Urinary bladder (tissue), 4 donors: ENCODE measurements at places on chromosomes 3 and 15.

GRCh38 chr15:65305150-65305758, 777 bp downstream of the RNU5B-1 start:
- DNase-seq = no peak

GRCh38 chr3:124119056-124119716, 127.3 kb upstream of the ROPN1 start:
- DNase-seq = no peak

GRCh38 chr3:25472731-25473130, 44.7 kb downstream of the RARB start:
- no peak for DNase-seq

- DNase-seq = no peak
Measured at GRCh38 chr15:82314769-82315518, 34.3 kb downstream of the GOLGA6L10 start.

DNA sequence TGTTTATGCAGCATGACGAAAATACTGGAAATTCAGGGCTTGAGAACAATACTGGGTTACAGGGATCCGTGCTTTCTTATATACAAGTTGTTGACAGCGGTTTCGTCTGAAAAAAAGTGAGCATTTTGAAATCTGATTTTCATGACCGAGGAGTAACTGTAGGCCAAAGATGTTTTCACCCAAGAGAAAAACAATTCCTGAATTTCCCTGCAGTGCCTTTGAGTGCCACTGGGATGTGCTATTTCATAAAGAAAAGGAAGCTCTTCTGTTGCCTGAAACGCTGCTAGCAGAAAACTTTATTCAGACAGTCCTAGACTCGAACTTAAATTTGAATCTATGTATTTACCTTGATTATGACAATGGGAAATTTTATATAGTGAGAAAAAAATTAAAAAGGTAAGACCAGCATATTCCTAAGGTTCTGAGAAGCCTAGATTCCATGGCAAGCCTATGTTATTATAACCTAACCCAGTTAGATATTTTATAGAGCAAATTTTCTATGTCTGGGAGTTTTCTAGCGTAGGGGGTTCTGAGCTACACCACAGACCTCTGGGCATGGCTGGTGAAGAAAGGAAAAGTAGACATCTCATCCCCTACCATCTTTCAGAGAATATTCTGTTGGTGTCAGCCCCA, 30.2 kb downstream of the KCNAB1 start:
- peak; percentile 47 for DNase-seq
